ENCODE measurements at places on chromosomes 13 and 19.
A peak's percentile ranks its signal among the peaks of the same experiment; 100 is the strongest.

DNA sequence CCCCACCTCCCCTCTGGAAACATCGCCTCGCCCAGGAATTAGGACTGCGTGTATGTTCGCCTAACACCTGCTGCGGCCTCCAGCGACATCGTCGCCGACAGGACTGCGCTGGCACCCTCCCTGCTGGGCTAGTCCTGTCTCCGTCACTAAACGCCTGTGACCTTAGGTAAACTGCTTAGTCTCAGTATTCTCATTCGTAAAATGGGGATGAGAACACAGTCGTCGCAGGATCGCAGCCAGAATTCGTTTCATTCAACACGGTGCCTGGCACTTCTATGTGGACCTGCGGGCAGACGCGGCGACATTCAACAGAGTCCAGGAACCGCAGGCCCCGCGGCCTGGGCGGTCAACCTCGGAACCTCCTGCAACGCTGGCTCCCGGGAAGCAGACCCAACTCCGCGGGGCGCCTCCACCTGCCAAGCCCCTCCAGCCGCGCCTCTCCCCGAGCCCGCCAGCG lies 485 bp downstream of the CRYL1 start:
- peak; percentile 39 for DNase-seq

DNA sequence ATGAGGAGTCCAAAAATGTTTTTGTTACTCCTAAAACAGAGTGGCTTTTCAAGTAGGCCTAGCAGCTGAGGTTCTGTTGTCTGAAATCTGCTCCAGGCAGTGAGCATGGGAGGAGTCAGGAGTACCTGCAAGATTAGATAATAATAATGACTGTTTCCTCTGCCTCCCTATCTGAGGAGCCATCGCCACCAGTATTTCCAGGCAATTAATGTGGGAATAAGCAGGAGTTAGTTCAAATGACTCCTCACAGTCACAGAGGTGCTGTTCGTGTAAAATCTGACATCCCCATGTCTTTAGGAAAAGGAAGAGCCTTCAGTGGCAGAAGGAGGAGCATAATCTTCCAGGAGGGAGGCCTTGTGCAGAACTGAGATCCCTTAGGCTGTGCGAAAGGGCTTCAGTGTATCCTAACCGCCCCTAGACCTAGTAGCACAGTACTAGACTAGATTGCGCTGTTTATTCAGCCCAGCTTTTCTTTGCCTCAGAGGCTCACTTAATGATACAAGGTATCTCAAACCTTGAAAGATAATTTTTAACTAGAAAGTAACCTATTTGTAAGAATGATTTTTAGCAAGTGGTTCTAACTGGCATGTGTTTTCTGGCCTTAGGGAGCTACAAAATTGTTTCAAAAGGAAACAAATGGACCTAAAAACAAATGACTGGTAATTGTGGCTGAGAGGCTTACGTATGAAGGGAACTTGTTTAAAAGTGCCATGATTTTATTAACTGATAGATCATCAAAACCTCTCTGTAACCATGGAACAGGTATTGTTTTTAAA lies 49.0 kb downstream of the FREM2 start:
- no peak for DNase-seq

GRCh38 chr13:47081246-47081645 lies 184.4 kb upstream of the HTR2A start:
- DNase-seq: no peak

DNA sequence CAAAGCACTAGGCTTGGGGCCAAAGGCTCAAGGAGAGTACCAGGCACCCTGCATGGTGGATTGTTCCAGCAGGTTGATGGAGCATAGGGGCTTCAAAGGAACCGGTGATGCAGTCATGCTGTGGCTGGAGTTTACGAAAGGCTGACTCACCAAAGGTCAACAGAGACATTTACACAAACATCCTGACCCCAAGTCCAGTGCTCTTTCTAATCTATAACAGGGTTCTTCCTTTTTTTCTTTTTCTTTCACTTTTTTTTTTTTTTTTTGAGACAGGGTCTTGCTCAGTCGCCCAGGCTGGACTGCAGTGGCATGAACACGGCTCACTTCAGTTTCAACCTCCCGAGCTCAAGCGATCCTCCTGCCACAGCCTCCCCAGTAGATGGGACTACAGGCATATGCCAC lies 35.6 kb upstream of the TPTE2 start:
- DNase-seq: no peak

DNA sequence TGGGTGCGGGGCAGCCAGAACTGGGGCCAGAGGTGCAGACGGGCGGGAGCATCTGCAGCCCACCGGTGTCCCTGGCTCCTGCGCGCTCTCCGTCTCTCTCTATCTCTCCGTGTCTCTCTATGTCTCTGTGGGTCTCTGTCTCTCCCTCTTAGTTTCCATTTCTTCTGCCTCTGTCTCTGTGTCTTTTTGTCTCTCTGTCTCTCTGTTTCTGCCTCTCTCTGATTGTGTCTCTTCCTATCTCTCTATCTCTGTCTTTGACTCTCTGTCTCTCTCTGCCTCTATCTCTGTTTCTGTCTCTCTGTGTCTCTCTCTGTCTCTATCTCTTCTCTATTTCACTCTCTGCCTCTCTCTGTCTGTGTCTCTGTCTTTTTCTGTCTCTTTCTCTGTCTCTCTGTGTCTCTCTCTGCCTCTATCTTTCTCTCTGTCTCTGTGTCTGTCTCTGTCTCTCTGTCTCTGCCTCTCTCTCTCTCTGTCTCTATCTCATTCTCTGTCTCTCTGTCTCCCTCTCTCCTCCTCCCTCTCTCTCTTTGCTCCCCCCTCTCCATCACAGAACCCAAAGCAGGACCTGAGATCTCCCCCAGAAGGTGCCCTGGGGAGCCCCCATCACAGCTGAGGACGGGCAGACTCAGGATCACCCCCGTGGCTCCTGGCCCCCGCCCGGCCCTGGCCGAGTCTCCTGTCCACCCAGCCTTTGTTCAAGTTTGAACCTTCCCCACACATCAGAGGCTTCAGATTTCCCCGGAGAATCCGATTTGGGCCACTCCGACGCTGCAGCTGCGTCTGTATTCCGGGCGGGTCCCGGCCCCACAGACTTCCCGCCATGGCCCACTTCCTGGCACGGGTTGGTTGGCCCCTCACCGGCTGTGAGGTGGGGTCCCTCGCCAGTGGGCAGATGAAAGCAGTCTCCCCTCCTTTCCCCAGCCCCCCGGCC lies 48.6 kb upstream of the TCF3 start:
- no peak for DNase-seq

- peak; percentile 13 for DNase-seq
Measured at GRCh38 chr13:29362849-29363604, 232.5 kb downstream of the SLC7A1 start.

- no peak for DNase-seq
Measured at GRCh38 chr19:56301886-56302620, 12.6 kb downstream of the ZSCAN5A start.

All from WERI-Rb-1 (cell line).